ENCODE measurements at places on chromosomes 5 and 9.

GRCh38 chr9:108722396-108722795, 133.4 kb downstream of the ACTL7B start:
- DNase-seq = no peak

DNA sequence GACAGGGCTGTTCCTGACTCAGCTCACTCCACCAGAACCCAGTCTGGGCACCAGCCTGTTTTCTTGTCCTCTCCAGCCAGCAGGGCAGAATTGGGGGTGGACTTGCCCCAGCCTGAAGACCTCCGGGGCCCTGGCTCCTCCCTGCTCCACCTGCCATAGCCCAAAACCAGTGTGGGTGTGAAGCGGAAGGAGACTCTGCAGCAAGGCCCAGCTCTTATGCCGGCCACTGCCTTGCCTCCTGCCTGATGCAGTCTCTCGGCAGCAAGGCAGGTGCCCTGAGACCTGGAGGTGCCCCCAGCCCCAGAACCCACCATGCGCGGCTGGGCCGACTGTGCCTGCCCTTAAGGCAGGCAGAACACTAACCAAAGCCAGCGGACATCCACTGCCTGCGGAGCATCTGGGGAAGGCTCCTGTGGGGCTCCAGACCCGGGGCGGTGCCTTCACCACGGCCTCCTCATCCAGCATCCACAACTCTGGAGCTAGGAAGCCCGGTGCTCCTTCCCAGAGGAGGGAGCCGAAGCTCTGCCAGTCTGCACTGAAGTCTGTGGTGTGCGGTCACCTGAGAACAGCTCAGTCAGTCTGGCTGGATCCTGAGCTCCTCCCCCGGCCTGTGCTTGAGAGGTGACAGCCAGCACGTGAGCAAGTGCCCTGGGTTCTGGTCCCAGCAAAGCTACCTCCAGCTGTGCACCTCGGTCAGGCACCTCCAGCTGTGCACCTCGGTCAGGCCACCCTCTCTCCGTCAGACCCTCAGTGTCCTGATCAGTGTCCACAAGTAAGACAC, 116.7 kb downstream of the ADAMTS2 start:
- DNase-seq = no peak

DNA sequence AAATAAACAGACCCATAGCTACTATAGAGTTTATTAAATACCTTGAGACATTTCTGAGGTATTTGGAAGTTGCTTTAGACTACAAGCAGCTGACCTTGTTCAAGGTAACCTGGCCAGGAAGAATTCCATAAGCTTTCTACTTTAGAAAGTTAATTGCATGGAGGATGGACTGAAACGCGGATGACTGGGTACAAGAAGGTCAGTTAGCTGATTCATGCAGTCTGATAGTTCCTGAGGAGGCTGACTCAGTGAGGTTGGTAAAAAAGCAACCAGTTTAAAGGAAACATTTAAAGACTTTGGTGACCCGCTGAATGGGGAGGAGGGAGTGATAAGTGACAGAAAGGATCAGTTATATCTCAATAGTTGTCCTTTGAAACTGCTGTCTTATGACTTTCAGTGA, 670.1 kb upstream of the CDH9 start:
- DNase-seq = no peak

- DNase-seq = no peak
These were observed 192.8 kb downstream of the ACTL7B start for GRCh38 chr9:108662956-108663355.

- no peak for DNase-seq
These were observed 66.3 kb upstream of the TNFAIP8 start for GRCh38 chr5:119289438-119290044.

Data from activated CD8-positive, alpha-beta memory T cell treated with anti-CD3 and anti-CD28 coated beads for 48 hours (primary cell).